Stimulated activated CD8-positive, alpha-beta memory T cell treated with anti-CD3 and anti-CD28 coated beads, Interleukin-12 subunit alpha, Interleukin-12 subunit beta, amount 100 ng/mL, for 4 hours (primary cell): ENCODE measurements at places on chromosomes 1 and 21.

- no peak for DNase-seq
Measured at GRCh38 chr1:180939073-180939710, 26.5 kb downstream of the KIAA1614 start.

- DNase-seq, result no peak
Measured at GRCh38 chr1:229253151-229253974, 17.5 kb upstream of the RAB4A start.

GRCh38 chr1:107018445-107018844, 38.0 kb upstream of the PRMT6 start:
- DNase-seq, result no peak

GRCh38 chr21:45001134-45002095, 61.6 kb downstream of the SLX9 start:
- no peak for DNase-seq

- no peak for DNase-seq
Measured at GRCh38 chr1:39689635-39690034, 1.6 kb downstream of the HPCAL4 start.

DNA sequence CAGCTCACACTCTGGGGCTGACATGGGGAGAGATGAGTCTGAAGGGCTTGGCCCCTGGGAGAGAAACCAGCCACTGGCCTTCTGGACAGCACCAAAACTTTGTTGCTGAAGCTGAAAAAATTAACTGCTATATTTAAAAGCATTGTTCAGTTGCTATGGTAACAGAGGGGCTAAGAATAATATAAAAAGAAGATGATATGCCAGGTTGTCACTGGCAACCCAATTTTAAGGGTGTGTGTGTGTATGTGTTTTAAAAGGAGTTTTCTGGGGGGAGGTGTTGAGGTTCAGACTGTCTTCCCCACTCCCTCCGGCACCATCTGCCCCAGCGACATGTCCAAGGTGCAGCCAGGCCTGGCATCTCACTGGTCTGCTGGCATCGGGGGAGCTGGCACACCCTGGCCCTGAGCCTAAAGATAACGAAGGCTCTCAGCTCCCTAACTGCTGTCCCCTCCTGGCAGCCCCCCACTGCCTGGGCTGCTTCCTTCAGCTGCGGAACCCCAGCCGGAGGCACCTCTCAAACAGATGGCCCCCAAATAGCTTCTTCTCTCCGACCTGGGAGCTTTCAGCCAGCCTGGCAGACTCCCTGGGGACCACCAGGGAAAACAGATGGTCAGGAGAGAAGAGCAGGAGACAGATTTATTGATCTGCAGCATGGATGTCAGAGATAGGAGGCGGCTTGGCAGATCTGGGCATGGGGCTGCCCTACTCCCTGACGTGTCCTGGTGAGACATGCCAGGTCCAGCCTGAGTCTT, 203.9 kb downstream of the HIVEP3 start:
- no peak for DNase-seq

GRCh38 chr1:218705911-218706893, 361.1 kb downstream of the TGFB2 start:
- DNase-seq, result no peak

DNA sequence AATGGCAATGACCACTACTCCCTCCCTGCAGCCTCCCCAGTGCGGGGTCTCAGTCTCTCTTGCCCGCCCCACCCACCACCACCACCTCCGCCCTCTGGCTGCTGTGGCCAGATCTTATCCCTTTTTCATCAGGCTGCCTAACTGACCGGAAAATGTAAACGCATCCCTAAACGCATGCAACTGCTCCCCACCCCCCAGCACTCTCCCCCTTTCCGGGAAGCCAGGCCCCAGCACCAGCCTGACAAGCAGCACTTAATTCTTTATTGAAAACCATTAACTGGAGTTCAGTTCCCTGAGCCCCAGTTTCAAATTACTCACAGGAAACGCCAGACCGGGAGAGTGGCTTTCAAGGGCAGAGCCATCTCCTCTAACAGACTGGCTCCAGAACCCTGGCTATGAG, 147.7 kb downstream of the DMRTA2 start:
- no peak for DNase-seq

DNA sequence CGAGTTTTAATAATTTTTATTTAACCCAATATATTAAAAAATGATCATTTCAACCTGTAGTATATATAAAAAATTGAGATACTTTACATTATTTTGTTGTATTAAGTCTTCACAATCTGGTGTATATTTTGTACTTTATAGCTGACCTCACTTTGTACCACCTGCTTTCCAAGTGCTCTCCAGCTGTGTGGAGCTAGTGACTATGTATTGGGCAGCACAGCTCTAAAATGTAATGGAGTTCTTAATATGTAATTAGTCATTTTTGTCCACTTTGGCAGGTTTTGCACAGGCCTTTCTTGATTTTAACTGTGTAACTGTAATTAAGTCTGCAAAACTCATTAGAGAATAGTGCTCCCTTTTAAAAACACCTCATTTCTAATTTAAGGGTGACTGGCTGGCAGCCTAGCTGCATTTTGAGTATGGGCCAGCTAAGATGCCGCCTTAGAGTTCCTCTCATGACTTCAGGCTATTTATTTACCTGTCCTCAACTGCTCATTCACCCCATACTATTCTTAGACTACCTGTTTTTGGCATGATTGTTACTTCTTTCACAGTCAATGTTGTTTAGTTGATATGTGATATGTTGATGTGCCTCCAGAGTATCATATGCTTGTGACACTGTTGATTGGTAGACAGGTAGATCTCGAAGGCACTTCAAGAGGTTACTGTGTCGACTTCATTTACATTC, 43.2 kb downstream of the ZYG11B start:
- no peak for DNase-seq

DNA sequence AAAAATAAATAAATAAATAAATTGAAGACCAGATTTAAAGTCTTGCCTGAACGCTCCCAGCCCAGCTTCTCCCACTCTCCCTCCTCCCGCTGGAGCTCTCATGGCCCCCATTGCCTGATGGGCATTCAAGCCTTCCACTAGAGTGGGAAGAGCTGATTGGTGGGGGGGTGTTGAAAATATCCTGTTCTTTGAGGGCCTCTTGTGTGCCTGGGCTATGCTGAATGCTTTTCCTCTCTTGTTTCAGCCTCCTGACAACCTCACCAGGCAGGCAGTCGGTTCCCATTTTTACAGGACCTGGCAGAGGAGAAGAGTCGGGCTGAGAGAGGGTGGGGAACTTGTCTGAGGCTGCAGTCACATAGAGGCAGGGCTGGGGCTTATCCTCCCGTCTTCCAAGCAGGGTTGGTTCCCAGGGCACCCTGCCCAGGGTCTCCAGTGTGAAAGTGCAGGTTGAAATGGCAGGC, 59.2 kb upstream of the SSBP3 start:
- no peak for DNase-seq

DNA sequence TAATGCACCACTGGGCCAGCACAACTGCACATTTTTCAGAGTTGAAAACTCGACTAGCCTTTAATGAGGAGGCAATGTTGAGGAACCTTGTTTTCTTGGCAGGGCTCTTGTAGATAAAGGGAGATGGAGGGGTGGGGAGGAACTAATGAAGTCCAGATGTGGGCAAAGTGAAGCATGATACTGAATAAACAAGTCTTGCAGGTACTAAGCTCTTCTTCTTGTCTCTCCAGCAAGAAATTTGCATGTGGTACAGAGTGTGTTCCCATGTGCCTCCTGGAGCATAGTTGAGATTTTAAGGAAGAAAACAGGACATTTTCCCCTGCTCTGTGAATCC, 47.0 kb downstream of the PLPP3 start:
- no peak for DNase-seq

- DNase-seq, result no peak
Measured at GRCh38 chr1:38114241-38115026, 67.8 kb upstream of the POU3F1 start.

DNA sequence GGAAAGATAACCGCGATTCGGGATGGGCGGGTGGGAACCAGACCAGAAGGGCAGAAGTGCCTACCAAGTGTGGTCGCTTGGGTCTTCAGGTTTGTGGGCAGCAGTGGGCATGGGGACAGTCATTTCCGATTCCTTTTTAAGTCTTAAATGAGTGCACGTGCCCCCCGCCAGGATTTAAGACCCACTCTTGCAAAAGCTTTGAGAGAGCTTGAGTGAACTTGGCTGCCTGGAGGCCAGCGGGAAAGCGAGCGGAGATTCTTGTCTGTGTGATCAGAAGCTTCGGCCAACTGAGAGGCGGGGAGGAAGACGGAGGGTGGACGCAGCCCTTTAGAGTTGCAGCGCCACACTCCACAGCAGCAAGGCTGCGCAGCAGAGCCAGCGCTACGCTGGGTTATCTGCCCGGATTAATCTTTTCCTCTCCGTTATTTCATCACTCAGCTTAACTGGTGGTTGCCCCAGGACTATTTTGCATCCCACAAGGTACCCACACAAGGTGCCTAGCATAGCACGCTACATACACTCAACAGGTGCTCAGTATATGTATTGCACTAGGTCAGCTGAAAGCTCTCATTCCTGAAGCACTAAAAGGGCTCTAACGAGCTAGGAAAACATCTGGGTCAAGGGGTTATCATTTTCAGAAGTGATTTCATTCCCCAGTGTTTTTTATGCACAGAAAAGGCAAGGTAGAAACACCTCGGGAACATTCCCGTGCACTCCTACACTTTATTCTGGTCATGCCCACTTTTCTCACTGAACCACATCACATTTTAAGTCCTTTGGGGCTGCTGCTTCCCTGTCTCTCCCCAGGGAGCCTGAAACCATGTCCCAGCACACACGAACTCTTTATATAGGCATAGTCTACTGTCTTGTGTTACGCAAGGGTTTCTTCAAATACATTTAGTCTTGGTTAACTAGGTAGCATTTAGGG, 1.5 kb upstream of the BATF3 start:
- peak; percentile 19 for DNase-seq

DNA sequence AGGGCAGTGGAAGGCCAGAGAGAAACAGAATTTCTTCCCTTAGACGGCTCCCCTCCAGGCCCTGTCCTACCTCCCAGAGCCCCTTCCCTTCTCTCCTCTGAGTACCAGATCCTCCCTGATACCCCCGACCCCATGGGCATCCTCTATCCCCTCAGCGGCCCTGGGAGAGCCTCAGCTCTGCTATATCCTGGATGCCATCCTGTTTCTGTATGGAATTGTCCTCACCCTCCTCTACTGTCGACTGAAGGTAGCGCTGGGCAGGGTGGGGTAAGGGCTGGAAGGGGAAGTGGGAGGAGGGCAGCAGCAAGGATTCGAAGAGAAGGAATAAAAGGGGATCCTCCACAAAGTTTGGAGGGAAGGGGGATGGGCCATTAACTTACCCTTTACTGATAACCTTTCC, 2.7 kb downstream of the FCER1G start:
- no peak for DNase-seq

DNA sequence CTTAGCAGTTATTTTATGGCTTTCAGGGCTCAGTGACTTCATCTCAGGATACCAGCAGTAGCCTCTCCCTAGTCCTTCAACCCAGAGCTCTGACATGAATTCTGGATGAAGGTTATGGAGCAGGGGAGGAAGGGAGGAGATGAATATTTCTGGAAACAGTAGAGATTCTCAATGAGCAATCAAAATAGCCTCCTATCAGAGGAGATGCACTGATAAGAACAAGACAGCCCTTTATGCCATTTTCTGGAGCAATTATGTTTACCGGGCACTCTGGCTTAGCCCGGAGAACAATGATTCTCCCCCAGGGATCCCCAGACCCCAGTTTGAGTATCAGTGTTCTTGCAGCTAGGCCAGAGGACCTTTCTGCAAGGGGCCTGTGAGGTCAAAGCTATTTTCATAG, 37.9 kb upstream of the EDARADD start:
- no peak for DNase-seq

DNA sequence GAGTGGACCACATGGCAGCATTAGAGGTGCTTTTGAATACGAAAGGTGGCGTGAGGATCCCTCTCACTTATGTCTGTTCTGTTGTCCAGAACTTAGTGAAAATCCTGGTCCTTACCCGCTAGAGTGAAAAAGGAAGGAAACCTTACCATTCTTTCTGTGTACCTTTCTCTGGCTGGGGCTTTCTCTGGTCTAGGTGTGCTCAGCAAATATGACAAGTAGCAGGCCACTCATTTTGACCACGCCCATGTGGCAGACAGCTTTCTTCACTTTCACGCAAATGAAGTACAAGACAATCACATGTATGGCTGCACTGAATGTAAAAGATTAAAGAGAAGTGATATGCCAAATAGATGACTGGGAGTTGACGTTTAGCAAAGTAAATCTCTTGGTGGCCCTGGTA, 131.9 kb downstream of the FGGY start:
- no peak for DNase-seq

- no peak for DNase-seq
Measured at GRCh38 chr1:229344937-229345684, 2.3 kb upstream of the CCSAP start.

DNA sequence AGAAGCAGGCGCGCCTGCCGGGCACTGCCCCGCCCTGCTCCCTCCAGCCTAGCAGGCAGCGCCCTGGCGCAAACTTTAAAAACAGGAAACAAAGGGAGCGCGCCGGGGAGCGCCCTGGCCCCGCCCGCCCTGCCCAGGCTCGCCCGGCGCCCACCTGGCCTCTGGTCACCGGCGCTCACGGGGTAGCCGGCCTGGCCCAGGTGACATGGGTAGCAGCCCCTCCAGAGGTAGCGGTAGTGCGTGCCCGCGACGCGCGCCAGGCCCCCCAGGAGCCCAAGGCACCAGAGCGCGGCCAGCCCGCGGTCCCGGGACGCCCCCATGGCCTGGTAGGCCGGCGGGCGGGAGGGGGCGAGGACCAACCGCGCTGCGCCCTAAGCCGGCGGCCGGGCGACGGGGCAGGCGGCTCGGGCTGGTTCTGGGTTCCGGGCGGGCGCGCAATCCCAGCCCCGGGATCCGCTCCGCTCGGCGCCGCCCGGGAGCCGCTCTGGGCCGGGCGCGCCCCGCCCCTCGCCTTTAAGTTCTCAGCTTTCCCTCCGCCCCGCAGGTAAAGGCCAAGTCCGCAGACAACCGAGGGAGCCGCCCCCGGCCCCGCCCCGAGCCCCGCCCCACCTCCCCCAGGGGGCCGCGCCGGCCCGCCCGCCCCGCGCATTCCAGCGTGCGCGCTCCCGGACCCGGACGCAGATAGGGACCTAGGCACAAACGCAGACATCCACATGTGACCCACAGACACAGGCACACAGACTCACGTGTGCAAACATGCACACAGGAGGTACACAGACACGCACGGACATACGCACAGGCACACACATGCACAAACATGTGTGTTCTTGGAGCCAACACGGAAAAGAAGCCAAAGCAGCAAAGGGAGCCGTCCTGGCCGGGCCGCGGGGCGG, 76.7 kb downstream of the ARHGEF16 start:
- DNase-seq, result peak; percentile 52
